ENCODE measurements at places on chromosomes 7 and 10.

DNA sequence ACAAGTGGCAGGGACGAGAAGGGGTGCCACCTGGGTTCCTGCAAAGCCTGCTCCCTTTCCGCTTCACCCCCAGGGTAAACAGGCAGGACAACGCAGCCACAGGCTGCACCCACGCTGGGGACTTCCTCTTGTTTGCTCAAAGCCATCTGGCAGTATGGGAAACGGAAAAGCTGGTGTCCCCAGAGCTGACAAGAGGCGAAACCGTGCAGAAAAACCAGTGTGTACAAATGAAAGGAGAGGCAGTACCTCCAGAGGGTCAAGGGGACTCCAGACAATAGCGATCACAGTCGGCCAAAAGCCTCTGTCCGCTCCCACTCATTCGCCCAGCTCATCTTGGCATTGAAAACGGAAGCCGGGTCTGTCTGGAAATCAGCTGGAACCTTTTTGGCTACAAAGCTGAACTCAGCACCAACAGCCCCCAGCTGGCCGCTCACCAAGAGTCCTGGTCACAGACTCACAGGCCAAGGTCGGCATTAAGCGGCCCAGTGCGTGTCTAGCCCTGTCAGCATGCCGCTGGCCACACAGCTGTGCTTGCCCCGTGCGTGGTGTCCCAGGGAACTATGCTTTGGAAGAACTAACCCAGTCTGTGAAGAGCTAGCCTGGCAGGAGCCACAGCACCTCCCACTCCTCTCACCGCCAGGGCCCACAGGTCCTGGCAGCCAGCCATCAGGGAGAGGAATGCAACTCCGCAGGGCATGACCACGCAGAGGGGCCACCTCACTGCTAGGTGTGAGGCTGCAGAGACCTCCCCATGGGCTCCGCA lies 10.4 kb downstream of the TNS3 start:
- no peak for DNase-seq

DNA sequence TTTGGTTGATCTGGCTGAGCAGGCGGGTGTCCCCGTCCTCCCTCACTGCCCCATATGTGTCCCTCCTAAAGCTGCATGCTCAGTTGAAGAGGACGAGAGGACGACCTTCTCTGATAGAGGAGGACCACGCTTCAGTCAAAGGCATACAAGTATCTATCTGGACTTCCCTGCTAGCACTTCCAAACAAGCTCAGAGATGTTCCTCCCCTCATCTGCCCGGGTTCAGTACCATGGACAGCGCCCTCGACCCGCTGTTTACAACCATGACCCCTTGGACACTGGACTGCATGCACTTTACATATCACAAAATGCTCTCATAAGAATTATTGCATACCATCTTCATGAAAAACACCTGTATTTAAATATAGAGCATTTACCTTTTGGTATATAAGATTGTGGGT lies 26.9 kb upstream of the TRIM56 start:
- peak; percentile 82 for DNase-seq

DNA sequence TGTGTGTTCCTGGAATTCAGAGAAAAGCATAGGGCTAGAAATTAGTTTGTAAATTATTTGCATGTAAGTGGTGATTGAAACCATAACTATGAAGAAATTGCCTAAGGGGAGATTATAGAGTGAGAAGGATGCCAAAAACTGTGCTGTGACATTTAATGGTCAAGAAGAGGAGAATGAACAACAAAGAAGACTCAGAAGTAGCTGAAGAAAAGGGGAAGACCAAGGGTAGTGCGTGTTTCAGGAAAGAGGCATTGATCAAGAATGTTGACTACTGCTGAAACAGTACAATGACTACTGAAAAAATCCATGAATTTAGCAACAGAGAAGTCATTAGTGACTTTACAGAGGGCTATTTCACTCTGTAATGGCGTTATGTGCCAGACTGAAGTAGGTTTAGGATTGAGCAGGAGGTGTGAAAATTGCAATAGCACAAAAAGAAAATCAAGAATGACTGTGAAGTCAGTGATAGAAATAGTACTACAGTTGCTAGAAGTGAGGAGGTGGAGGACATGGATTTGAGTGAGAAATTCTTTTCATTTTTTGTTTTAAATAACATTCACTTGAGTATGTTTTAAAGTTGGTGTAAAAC lies 28.9 kb upstream of the SAMD9L start:
- peak; percentile 70 for DNase-seq

DNA sequence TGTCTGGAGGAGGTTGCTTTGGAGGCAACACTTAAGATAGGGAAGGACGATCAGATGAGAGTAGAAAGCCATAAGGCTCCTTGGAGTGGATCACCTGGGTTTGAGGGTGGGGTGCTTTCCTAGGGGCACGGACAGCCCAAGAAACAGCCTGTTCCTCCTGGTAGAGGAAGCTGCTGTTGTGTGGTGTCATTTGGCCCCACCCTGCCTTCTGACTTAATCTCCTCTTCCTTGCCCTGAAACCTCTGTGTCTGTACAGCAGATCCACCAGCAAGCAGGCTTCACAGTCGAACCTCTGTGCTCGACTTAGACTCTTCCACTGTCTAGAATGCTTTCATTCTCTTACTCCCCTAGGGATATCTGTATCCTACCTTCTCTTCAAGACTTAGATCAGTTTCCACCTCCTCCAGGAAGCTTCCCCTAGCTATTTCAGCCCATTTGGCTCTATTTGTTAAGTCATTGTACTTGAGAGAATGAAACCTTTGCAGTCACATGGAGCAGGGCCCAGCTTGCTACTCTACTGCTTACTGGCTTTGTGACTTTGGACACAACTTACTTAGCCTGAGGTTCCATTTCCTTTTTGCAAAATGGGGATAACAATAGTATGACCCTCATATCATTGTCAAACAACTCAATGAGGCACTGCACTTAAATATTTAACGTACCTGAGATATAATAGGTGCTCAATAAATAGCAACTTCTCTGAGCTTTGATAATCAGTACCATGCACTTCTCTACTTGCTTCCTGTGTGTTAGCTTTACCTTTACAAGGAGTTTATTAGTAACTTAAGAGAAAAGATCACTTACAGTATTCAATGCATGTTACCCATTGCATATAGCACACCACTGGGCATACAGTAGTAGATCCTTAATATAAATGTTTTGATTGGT lies 5.0 kb downstream of the MXI1 start:
- no peak for DNase-seq

GRCh38 chr7:139255290-139255689 lies 24.3 kb downstream of the UBN2 start:
- no peak for DNase-seq

- DNase-seq, result no peak
Observed at GRCh38 chr7:92567460-92567859, 22.7 kb downstream of the FAM133B start.

- no peak for DNase-seq
Observed at GRCh38 chr7:50554431-50555322, 10.5 kb downstream of the DDC start.

DNA sequence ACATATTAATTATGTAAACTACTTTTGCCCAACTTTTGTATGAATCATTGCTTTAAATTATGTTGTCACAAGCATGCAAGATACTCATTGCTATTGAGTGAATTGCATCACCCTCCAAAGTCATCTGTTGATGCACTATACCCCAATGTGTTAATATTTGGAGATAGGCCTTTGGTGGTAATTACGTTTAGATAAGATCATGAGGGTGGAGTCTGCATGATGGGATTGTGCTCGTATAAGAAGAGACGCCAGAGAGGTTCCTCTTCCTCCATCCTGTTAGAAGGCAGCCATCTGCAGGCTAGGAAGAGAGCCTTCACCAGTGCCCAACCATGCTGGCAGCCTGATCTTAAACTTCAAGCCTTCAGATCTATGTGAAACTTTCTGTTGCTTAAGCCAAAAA lies 95.3 kb upstream of the MAGI2 start:
- no peak for DNase-seq

DNA sequence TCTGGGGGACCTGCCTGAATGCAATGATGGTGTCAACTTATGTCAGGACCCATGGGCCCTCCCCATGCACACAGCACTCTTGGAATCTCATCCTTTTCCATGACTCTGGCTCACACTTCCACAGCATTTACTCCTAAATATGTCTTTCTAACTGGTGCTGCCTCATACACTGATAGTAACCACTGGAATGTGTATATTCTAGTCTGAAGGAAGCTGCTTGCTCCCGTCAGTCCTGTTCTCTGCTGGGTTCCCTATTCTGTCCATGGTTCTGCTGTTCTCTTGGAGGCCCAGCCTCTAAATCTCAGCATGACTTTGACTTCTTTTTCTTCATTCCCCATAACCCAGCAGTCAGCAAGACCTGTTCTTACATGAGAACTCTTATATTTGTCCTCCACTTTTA lies 1055.1 kb downstream of the KCNMA1 start:
- no peak for DNase-seq

GRCh38 chr7:157568770-157569584 lies 232.2 kb downstream of the DNAJB6 start:
- no peak for DNase-seq

- DNase-seq, result no peak
Observed at GRCh38 chr7:26815426-26815825, 49.0 kb downstream of the SKAP2 start.
